ENCODE measurements at places on chromosomes 16 and 17.
A peak's percentile ranks its signal among the peaks of the same experiment; 100 is the strongest.

GRCh38 chr16:75461575-75461974, 2.9 kb downstream of the TMEM170A start:
- no peak overlapping the region for H3K4me3 ChIP-seq
- DNase-seq, result no peak
- peaks cover 18% of the 10 kb centered on the region for H3K36me3 ChIP-seq
- H3K27me3 ChIP-seq, result peaks cover 2% of the 10 kb centered on the region
- H3K4me1 ChIP-seq, result peaks cover 41% of the 10 kb centered on the region

DNA sequence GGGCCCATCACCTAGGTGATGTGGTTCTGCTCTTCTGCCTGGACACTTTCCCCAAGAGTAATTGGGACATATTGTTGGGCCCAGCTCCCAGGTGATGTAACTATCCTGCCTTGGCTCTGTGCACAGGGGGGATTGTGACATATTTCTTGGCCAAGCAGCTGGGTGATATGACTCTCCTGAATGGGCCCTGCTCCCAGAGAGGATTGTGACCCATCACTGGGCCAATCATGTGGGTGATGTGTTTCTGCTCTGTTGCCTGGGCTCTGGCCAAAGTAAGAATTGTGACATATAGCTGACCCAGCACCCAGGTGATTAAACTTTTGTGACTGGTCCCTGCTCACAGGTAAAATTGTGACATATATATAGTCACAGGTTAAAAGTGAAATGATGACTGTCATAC, 1904.9 kb downstream of the TP53TG3F start:
- H3K27me3 ChIP-seq, result no peaks in the 10 kb centered on the region
- H3K4me1 ChIP-seq, result no peaks in the 10 kb centered on the region

DNA sequence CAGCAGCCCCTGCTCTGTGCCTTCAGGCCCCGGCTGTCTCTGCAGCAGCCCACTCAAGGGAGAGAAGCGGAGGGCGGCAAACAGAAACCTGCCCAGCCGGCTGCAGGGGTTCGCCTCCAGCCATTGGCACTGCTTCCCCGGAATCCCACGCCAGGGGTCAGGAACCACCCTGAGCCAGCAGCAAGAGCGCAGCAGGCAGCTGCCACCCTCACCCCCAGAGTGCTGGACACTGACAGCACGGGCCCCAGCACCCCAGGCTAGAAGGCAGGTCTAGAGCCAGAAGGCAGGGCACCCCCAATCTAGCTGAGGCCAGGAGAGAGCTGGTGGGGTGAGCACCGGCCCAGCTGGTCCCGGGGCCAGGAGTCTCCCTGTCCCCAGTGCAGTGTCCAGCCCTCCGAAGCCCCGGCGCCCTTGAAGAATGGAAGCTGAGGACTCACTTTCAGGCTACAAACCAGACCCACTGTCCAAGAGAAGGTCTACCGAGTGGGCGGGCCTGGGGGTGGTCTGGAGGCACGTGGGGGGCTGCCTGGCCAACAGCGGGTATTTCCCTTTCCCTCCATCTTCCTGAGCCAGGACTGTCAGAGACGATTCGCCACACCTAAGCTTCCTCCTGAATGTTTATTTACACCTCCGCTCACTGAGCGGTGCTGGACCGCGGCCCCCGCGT, 8.4 kb downstream of the UBALD2 start:
- H3K27me3 ChIP-seq, result no peaks in the 10 kb centered on the region
- H3K36me3 ChIP-seq, result peaks cover 22% of the 10 kb centered on the region
- peak overlapping the region; percentile 96 for H3K27ac ChIP-seq
- H3K4me1 ChIP-seq, result peaks cover 47% of the 10 kb centered on the region
- DNase-seq, result peak; percentile 70

DNA sequence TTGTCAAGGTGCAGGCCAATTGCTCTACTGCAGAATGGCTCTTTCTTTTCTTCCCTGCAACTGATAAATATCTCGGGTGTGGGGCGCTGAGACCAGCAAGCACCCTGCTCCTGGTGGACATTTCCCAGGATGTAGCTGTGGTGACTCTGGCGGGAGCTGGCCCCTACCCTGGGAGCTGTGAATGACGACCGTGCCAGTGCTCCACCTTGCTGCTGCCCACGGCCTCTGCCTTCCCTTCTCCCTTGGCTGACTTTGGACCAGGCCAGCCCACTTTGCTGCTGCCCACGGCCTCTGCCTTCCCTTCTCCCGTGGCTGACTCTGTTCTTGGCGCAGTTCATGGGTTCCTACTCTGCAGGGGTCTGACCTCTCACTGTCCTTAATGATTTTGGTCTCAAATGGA, 16.1 kb downstream of the CARD14 start:
- peaks cover 3% of the 10 kb centered on the region for H3K27me3 ChIP-seq
- H3K4me3 ChIP-seq, result no peak overlapping the region
- H3K4me1 ChIP-seq, result no peaks in the 10 kb centered on the region

DNA sequence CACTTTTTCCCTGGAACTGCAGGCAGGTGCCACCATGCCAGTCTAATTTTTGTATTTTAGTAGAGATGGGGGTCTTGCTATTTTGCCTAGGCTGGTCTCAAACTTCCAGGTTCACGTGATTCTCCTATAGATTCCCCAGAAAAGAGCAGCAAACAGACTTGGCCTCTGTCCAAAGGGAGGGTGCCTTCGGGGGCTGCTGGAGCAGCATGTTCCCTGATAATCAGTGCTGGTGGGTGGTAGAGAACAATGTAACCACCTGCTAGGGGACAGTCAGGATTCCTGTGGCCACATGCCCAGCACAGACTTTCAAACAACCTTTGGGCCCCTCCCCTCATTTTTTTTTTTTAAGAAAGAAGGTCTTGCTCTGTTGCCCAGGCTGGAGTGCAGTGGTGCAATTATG, 14.2 kb upstream of the CCNF start:
- H3K36me3 ChIP-seq, result no peaks in the 10 kb centered on the region
- no peak for DNase-seq
- H3K27me3 ChIP-seq, result peaks cover 21% of the 10 kb centered on the region
- H3K4me3 ChIP-seq, result no peak overlapping the region

DNA sequence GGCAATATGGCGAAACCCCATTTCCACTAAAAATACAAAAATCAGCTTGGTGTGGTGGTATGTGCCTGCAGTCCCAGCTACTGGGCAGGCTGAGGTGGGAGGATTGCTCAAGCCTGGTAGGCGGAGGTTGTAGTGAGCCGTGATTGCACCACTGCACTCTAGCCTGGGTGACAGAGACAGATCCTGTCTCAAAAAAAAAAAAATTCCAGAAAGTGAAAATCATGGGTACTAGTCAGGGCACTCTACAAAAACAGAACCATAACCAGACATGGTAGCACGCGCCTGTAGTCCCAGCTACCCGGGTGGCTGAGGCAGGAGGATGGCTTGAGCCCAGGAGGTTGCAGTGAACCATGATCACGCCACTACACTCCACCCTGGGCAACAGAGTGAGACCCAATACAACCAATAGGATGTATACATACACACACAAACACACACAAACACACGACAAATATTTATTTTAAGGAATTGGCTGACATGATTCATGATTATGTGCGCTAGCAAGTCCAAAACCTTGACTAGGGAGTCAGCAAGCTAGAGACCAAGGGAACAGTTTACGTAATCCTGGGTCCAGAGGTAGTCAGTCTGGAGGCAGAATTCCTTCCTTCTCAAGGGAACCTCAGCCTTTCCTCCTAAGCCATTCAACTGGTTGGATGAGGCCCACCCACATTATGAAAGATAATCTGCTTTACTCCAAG, 11.6 kb upstream of the GP1BA start:
- peaks cover 3% of the 10 kb centered on the region for H3K36me3 ChIP-seq
- no peak overlapping the region for H3K27ac ChIP-seq
- H3K4me3 ChIP-seq, result no peak overlapping the region
- no peak for DNase-seq
- H3K27me3 ChIP-seq, result no peaks in the 10 kb centered on the region

- H3K4me1 ChIP-seq, result peaks cover 6% of the 10 kb centered on the region
- no peak within 1 kb of the TSS for H3K4me3 ChIP-seq
- no peak within 1 kb of the TSS for H3K27ac ChIP-seq
- DNase-seq, result no peak
These were observed at the start of gene CD300LF for GRCh38 chr17:74712756-74713155. CD300LF (minus strand) TSS chr17:74712923; CDS start chr17:74712866, 57 bp downstream.

- H3K36me3 ChIP-seq, result peaks cover 9% of the 10 kb centered on the region
- H3K4me3 ChIP-seq, result no peak overlapping the region
- H3K27ac ChIP-seq, result no peak overlapping the region
- no peaks in the 10 kb centered on the region for H3K27me3 ChIP-seq
- peaks cover 10% of the 10 kb centered on the region for H3K4me1 ChIP-seq
These were observed 5.5 kb upstream of the ZNF750 start for GRCh38 chr17:82845163-82845807.

DNA sequence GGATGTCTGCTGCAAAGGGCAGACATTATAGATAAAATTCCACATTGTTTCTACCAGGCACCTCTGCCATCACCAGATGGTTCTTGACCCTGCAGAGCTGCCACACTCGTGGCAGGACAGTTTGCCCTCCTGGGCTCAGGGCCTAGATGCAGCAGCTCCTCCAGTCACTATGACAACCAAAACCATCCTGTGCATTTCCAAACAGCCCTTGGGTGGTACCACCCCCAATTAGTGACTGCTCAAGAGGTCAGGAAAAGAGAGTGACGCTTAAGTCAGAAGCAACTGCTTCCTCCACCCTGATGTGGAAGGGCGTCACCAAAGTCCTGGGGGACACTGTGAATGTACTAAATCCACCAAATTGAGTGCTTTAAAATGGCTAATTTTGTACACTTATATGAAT, 109.2 kb downstream of the C16orf95 start:
- peaks cover 2% of the 10 kb centered on the region for H3K4me1 ChIP-seq
- DNase-seq, result no peak
- H3K36me3 ChIP-seq, result no peaks in the 10 kb centered on the region
- no peak overlapping the region for H3K27ac ChIP-seq
- peaks cover 6% of the 10 kb centered on the region for H3K27me3 ChIP-seq

DNA sequence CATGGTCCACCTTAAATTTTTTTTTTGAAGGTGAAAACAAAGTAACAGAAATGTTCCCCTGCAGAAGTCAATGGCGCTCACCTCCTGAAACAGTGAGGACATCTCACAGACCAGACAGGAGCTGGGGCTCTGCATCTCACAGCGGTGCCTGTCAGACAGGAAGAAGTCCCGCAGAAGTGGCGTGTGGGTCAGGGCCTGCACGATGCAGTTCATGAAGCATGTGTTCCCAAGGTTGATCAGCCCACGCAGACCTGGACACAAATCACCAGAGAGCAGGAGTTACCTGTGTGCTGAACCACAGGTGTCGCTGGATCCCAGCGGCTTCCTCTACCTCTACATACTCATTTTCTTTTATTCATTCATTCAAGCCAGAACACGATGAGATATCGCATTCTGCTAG, 24.9 kb downstream of the USP22 start:
- H3K4me1 ChIP-seq, result peaks cover 11% of the 10 kb centered on the region
- no peak overlapping the region for H3K4me3 ChIP-seq
- no peak overlapping the region for H3K27ac ChIP-seq

GRCh38 chr17:29588562-29589411, 661 bp downstream of the GIT1 start:
- peaks cover 56% of the 10 kb centered on the region for H3K4me1 ChIP-seq
- H3K4me3 ChIP-seq, result peak overlapping the region; percentile 91
- peak; percentile 84 for DNase-seq
- peak overlapping the region; percentile 89 for H3K27ac ChIP-seq

GRCh38 chr17:33385713-33386112, 92.6 kb upstream of the ASIC2 start:
- DNase-seq, result no peak
- no peak overlapping the region for H3K27ac ChIP-seq
- H3K36me3 ChIP-seq, result no peaks in the 10 kb centered on the region
- H3K4me1 ChIP-seq, result no peaks in the 10 kb centered on the region
- H3K4me3 ChIP-seq, result no peak overlapping the region
- no peaks in the 10 kb centered on the region for H3K27me3 ChIP-seq

DNA sequence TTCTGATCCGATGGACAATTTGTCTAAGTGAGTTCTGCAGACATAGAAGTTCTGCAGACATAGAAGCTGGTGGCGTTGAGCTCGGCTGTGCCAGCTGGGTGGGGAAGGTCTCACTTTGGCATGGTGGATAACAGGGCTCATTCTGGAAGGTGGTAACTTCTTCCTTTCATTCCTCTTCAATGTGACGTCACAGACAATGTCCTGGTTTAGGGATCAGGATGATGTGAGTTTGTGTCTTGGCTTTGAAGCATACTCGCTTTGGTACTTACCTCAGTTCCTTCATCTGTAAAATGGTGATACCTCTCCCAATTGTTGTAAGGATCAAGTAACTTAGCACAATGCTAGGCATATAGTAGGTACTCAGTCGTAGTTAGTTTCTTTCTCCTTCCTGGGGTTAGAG, 408.8 kb upstream of the ASIC2 start:
- no peak overlapping the region for H3K27ac ChIP-seq
- H3K4me1 ChIP-seq, result no peaks in the 10 kb centered on the region
- no peaks in the 10 kb centered on the region for H3K27me3 ChIP-seq
- DNase-seq, result no peak
- H3K4me3 ChIP-seq, result no peak overlapping the region

DNA sequence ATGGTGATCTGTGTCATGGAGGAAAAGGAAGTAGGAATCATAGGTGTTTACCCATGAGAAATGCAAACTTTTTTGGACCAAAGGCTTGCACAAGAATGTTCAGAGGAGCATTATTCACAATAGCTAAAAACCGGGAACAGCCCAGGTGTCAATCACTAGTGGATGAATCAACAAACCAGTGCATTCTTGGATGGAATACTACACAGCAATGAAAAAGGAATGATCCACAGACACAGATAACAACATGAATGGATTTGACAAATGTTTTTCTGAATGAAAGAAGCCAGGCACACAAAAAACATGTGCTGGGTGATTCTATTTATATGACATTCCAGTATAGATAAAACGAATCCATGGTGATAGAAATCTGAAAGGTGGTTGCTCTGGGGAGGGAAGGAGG, 36.0 kb downstream of the WSCD1 start:
- no peaks in the 10 kb centered on the region for H3K36me3 ChIP-seq
- no peak overlapping the region for H3K27ac ChIP-seq
- no peak overlapping the region for H3K4me3 ChIP-seq
- H3K4me1 ChIP-seq, result no peaks in the 10 kb centered on the region

- H3K36me3 ChIP-seq, result no peaks in the 10 kb centered on the region
- H3K4me3 ChIP-seq, result no peak overlapping the region
- peaks cover 10% of the 10 kb centered on the region for H3K27me3 ChIP-seq
- no peak for DNase-seq
- H3K27ac ChIP-seq, result no peak overlapping the region
These were observed 174.8 kb upstream of the DYNLRB2 start for GRCh38 chr16:80366023-80366422.

GRCh38 chr17:14359163-14360020, 58.5 kb downstream of the HS3ST3B1 start:
- no peaks in the 10 kb centered on the region for H3K27me3 ChIP-seq
- DNase-seq, result no peak
- peaks cover 3% of the 10 kb centered on the region for H3K4me1 ChIP-seq
- H3K27ac ChIP-seq, result no peak overlapping the region

DNA sequence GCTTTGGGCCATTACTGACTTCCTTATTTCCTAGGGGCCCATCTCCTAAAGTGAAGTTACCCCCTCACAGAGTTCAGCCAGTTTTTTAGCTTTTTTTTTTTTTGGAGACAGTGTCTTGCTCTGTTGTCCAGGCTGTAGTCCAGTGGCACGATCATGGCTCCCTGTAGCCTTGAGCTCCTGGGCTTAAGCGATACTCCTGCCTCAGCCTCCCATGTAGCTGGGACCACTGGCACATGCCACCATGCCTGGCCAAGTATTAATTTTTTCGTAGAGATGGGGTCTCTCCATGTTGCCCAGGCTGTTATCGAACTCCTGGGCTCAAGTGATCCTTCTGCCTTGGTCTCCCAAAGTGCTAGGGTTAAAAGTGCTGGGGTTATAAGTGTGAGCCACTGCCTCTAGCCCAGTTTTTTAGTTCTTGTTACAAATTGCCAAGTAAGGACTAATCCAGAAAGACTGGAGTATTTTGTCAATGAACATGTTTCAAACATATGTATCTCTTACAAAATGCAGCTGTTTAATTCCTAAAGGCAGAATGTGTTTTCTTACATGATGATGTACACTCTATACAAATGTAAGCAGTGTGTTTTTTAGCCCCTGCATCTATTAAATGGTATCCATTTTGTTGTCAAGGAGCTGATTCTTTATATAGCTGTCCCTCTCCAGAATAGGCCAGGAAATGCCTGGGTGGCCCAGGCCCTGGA, 49.1 kb upstream of the IL34 start:
- H3K27ac ChIP-seq, result no peak overlapping the region
- no peak for DNase-seq
- H3K4me3 ChIP-seq, result no peak overlapping the region

Data from activated CD4-positive, alpha-beta T cell treated with anti-CD3 and anti-CD28 coated beads, Interleukin-2, amount 10 ng/mL, durations not matched to agents 24 days and 14 days (primary cell).